ENCODE measurements at places on chromosomes 7 and 10. TPM values are rescaled to one million over a fixed set of nuclear protein-coding genes. Genes with fewer than 3 reads are reported as not detected.

PSMA2 gene
- 149 TPM for total RNA-seq

LSM8 gene
- 53.0 TPM for total RNA-seq

OPALIN gene
- total RNA-seq: not detected

ZNF117 gene
- total RNA-seq: 5.8 TPM

GIMAP1 gene
- 18.8 TPM for total RNA-seq

MBL2 gene
- total RNA-seq: not detected

EBF3 gene
- total RNA-seq: not detected

CXCL12 gene
- total RNA-seq: not detected

TDRD1 gene
- 0.09 TPM for total RNA-seq

MRLN gene
- not detected for total RNA-seq

MEST gene
- total RNA-seq: 2.6 TPM

EEPD1 gene
- total RNA-seq: 11.5 TPM

TMEM130 gene
- not detected for total RNA-seq

TMEM213 gene
- total RNA-seq: not detected

JCAD gene
- total RNA-seq: 3.2 TPM

SEC31B gene
- total RNA-seq: 268 TPM
